ENCODE measurements at places on chromosomes 4 and X. TPM values are rescaled to one million over a fixed set of nuclear protein-coding genes. Genes with fewer than 3 reads are reported as not detected.

The PPP1R2C gene
- not detected for polyA plus RNA-seq

The TCEAL9 gene
- polyA plus RNA-seq = 138 TPM

The CSN3 gene
- not detected for polyA plus RNA-seq

The MAP3K15 gene
- 1.4 TPM for polyA plus RNA-seq

The TMEM150C gene
- polyA plus RNA-seq = 15.4 TPM

DNA sequence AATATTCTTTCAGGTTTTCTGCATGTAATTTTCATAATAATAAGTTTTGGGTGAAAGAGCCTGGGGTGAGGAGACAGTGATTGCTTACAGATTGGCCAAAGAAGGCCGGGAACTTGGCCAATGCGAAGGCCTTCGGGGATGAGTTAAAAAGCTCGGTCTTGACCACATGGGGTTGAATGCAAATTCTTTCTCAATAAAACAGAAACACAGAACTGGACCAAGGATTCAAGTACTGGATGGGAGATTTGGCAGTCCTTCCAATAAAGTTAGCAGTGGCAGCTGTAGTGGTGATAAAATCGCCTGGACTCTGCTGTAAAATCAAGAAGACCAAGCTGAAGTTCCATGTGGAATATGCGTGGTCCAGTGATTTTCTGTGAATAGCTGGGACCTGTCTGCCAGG is 282.2 kb upstream of the KLF3 start:
- DNase-seq = peak; percentile 55

- no peak for DNase-seq
These were observed 14.0 kb downstream of the RASL11B start for GRCh38 chr4:52876069-52876468.

DNA sequence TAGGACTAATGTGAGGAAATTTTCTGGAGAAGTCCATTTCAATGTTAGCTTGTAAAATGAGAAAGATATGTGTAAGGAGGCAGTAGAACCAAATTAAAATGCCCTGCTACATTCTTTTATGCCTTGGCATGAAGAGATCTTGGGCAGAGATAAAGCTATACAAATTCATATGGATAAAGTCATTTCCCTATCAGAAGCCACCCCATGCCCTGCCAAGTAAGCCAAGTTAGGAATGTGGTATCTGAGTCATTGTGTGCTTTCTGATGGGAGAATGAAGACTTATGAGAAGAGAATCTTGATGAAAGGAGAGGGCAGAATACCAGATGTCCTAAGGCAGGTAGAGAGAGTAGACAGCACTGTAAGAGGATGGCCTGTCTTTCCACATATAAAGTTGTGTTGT is 83.7 kb downstream of the TEX13A start:
- DNase-seq = no peak

DNA sequence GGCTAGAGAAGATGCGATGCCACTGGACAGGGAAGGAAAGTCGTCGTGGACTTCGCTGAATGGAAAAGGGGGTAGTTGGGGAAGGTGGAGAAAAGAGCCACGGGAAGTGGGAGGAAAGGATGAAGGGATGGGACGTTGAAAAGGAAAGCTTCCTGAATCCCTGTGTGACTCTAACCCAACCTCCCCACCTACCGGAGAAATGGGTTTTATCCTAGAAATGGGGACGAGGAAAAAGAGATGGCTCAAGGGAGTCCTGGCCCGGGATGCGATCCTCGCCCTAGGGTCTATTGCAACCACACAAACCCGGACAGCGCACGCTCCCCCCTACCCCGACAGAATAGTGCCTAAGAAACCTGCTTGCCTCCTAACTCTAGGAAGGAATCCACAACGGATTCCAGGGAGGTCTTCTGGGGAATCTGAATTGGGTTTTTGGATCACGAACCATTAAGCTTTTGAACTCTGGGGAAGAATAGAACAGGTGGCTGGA is 738 bp upstream of the TSPAN5 start:
- no peak for DNase-seq

- no peak for DNase-seq
These were observed 66.8 kb upstream of the PLS3 start for GRCh38 chrX:115494161-115494560.

DNA sequence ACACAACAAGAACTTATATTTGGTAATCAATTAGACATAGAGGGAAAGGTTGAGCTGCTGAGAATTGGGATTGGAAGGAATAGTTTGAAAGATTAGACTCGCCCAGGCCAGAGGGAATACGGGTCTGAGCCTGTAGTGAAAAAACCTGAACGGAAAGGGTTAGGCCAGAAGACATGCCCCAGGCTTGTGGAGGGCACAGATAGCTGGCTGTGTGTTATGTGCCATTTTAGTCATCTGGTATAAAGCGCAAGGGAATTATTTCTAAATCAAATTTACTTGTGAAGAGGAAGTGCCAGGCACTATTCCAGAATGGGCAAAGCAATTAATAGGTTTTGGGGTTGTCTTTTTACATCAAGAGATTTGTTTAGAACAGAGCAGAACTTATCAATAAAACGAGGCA is 187.5 kb upstream of the ANKRD50 start:
- no peak for DNase-seq

- no peak for DNase-seq
These were observed 81.0 kb downstream of the MAGED4 start for GRCh38 chrX:52265713-52266112.

- no peak for DNase-seq
These were observed 3.5 kb downstream of the ZXDA start for GRCh38 chrX:57906790-57907189.

DNA sequence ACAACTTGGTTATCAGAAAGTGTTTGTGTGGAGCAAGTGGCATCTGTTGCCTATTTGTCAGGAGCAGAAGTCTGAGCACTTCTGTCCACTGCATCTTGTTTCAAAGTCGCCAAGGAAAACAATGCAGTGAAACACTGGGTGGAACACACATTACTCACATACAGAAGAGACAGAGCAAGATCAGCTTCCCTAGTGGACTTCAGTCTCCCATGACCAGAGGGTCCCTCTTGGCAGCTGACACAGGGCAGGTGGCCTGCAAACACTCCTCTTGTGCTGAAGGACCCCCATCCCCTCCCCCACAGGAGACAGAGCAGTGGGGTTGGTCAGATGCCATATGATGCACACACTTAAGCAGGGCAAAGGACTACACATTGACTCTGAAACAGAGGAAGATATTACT is 3.6 kb upstream of the BBS12 start:
- no peak for DNase-seq

DNA sequence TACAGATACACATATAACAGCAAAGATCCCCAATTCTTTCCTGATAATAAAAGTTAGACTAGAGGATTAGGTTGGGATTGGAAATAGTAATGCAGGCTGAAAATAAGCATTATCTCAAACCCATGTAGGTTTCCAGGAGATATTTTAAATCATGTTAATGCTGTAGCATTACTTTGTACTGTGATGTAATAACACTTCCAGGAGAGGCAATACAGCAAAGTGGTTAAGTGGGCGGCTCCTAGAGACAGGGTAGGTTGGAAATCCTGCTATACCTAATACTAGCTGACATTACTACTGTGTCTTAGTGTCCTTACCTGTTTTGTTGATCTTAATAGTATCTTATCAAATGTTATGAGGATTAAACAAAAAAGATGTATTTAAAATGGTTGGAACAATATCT is 9.6 kb downstream of the PAICS start:
- DNase-seq = no peak

DNA sequence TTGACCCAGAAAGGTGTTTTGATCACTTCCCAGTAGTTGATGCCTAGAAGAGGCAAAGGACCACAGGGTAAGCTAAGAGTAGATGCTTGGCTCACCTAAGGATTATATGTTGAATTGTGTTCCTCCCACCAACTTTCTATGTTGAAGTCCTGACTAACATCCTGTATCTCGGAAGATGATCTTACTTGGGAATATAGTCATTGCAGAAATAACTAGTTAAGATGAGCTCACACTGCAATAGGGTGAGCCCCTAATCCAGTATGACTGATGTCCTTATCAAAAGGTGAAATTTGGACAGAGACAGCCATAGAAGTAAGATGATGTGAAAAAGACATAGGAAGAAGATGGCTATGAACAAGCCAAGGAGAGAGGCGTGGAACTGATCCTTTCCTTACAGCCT is 3.3 kb upstream of the HMGB2 start:
- no peak for DNase-seq

- DNase-seq = no peak
These were observed 16.5 kb downstream of the RNF212 start for GRCh38 chr4:1096841-1097240.

DNA sequence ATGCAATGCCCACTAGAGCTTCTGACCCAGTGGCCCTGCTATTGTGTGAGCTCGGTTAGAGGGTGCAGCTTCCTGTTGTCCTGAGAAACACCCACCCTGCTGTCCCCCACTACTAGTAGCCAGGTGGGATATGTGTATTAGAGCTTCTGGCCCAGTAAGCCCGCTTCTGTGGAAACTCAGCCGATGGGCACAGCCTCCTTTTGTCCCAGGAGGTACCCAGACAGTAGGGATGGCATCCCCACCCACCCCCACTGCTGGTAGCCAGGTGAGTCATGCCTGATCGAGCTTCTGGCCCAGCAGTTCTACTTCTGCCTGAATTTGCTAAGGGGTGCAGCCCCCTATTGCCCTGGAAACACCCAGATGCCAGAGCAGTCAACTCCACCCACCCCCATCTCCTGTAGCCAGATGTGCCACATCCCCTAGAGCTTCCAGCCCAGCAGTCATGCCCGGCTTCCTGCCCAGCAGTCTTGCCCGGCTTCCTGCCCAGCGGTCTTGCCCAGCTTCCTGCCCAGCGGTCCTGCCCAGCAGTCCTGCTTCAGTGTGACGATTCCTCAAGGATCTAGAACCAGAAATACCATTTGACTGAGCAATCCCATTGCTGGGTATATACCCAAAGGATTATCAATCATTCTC is 162.7 kb upstream of the KLF8 start:
- DNase-seq = no peak

- DNase-seq = no peak
These were observed 20.9 kb downstream of the SPIN3 start for GRCh38 chrX:56974408-56974807.

- DNase-seq = no peak
These were observed 593 bp downstream of the NPY1R start for GRCh38 chr4:163331629-163332376.

GRCh38 chr4:23038626-23039491 is 346.1 kb downstream of the GBA3 start:
- DNase-seq = no peak

GRCh38 chrX:22800360-22800759 is 199.4 kb upstream of the DDX53 start:
- no peak for DNase-seq

DNA sequence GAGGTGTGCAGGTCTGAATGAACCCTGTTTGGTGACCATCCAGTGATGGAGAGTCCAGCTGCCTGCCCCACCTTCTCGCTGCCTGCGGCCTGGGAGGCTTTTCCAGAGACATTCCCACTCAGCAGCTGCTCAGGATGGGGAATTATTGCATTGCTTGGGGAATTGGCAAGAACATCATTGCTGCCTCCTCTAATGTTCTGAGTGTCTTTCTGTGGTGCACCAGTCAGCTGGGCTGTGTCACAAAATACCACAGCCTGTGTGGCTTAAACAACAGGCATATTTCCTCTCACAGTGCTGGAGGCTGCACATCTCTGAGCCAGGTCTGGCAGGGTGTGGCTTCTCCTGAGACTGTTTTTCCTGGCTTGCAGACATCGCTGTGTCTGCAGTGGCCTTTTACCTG is 86.8 kb upstream of the AFAP1 start:
- no peak for DNase-seq

GRCh38 chr4:8260656-8261111 is 8.9 kb upstream of the HTRA3 start:
- no peak for DNase-seq

- no peak for DNase-seq
These were observed 88.1 kb downstream of the RPA4 start for GRCh38 chrX:96971812-96972211.

- no peak for DNase-seq
These were observed 580.9 kb upstream of the ZFP42 start for GRCh38 chr4:187414716-187415115.

DNA sequence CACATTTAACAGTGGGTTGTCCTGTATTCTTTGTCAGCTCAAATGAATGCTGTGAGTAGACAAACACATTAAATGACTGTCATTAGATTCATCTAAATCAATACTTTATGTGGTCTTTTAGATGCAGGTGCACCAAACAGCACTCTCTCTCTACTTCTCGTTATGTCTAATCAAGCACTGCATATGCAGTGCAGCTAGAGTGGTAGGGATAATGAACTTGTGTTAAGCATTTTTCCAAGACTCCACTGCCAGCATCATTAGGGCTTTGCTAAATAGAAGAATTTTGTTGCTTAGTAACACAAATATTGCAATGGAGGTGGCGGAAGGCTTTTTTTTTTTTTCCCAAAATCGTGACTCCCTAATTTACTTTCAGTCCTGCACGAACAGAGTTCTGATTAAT is 447.0 kb upstream of the GALNT7 start:
- DNase-seq = no peak
